ENCODE measurements at places on chromosomes 5 and 9.

DNA sequence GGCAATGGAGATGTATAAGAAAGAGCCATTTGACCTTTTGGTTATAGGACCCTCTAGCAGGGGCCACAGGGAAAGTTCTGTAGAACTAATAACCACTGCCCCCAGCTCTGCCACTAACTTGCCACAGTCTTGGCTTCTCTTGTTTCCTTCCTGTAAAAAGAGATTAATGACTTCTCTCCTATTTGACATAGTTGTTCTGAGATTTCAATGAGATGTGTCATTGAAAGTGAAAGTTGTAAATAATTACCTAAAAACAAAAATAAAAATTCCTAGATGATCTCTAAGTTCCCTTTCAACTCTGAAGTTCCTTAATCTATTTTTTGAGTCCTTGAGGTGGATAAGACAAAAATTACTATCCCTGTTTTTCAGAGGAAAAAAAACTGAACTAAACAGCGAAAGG lies 1.4 kb upstream of the KIF12 start:
- no peak for DNase-seq

DNA sequence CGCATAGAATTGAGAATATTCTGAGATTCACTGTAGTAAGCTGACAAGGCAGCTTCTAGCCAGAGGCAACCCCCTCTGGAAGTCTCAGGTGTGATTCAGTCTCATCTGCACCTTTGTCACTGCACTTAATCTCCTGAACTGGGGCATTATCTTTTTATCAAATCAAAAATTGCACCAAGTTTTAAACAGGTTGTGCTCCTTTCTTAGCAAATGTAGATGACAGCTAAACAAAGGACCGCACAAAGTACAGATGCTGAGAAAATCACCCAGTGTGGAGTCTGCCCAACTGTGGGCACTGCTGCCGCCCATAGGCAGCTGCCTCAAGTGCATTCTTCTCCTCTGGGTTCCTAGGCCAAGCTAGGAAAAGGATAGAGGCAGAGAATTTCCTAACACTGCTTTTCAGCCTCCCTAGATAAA lies 51.1 kb downstream of the STARD4 start:
- no peak for DNase-seq

GRCh38 chr5:65192331-65192730 lies 289.4 kb downstream of the ADAMTS6 start:
- no peak for DNase-seq

- no peak for DNase-seq
These were observed 31.9 kb downstream of the FAM240B start for GRCh38 chr9:38687992-38688391.

DNA sequence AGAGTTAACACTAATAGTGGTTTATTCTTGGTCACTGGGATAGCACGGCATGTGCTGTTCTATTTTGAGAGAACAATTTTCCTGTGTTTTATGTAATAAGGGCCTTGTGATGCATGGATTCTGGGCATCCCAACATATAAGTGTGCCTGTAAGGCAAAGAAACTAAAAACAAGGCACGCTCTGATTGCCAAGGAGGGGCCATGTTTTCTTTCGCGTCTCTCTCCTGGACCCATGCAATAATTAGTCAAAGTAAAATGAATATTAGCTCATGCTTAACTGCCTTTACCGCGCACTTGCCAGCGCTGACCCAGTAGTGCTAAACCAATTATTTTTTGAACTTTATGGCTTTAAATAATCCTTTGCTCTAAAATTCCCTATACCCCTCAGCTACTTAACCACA lies 140.9 kb downstream of the PSAT1 start:
- no peak for DNase-seq

DNA sequence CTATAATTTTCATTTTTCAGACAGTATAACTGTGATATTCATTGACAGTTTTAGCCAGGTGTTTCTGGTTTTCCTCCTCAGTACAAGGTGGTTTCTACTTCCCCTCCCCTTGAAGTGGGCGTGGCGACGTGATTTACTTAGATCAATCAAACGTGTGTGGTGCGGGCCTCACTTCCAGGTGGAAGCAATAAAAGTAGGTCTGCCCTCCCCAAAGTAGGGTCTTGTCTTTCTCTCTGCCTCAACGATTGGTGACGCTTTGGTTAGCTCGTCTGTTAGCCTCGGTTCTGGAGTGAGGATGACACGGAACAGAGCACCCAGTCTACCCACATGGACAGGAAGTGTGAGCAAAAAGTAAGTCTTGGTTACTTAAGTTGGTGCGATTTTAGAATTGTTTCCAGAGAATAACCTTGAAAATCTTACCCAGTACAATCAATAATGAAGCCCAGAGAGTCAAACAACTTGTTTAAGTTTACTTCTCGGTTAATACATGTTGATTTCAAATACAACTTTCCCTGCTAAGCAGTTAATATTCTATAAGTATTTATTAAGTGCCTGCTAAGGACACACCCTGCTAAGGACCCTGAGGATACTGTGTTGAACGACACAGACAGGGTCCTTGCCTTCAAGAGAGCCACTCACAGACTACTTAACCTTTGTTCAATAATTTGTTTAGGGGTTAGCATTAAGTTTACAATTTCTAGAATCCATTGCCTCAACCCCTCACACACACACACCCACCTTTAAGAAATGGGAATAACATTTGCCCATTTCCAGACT lies 48.4 kb downstream of the COX7C start:
- DNase-seq, result no peak

DNA sequence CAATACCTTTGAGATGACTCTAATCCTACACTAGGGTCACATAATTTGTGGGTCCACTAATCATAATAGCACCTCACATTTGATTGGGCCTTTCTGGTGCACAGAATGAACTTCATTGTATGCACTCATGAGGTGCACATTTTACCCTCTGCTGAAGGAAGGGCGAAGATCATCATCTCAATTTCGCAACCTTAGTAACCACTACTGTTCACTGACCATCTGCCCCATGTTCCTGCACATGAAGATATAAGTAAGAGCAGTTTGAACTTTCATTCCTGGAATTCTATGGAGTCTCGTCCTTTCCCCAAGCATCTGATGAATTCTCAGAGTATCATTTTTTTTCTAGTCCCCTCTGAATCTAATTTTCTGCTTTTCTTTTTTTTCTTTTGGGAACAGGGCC lies 21.2 kb downstream of the GAS1 start:
- DNase-seq, result no peak

GRCh38 chr5:9288234-9288633 lies 257.6 kb downstream of the SEMA5A start:
- no peak for DNase-seq

DNA sequence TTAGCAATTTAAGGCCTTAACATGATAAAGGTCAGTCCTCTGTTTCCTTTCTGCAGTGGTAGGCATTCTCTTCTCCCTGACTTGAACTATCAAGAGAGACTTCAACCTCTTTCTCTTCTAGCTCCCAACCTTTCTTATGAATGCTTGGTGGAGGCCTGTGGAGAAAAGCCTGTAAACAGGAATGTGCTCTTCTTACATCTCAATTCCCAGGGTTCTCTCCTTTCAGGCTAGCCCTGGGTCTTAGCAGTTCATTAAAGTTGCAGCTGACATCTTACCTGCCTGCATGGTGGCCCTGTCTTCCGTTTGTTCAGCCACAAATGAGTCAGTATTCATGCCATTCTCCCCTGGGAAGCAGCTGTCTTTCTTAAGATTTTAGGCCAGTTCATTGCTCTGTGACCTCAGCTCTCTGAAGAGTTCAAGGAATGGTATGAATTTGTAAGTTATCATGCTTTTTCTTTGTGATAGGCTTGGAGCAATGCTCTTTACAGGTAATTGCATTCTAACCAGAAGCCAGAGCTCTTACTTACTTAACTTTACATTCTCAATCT lies 77.8 kb downstream of the ADCY2 start:
- no peak for DNase-seq

DNA sequence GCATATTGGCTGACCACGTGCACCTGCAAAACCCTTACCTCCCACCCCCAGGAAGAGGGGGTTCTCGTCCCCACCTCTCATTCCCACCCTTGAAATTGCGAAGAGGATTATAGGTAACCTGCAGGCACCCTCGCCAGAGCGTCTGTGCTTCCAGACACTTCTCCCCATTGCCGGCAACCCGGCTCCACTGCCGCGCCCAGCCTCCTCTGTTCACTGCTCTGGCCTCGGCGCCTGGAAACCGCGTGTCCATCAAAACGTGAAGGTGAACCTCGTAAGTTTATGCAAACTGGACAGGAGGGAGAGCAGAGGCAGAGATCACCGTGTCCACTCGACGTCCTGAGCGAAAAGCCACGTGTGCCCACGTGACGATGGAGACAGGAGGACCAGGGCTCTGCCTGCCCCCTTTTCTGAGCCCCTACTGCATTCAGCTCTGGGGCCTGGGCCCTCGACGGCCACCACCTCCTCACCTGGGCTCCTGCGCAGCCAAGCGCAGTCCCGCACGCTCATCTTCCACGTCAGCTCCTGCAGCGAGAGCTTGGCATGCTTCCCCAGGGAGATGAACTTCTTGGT lies 1.9 kb downstream of the TERT start:
- DNase-seq, result peak; percentile 3

GRCh38 chr9:38389313-38389712 lies 3.2 kb upstream of the ALDH1B1 start:
- no peak for DNase-seq

DNA sequence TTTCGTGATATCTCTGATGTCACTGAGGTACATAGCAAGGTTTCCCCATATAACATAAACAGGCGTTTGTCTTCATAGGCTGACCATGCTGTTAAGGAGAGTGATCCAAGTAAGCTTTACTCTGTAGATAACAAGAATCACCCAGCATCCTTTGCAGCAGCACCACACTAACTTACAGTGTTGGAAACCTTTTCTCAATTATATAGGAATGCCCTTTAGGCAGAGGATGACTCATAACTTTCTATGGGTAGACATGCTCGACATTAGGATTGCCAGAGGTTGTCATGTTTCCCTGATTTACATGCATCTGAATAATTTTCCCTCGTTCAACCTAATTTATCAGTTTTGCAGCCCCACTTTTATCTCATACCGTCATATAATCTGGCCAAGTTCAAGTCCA lies 870.0 kb upstream of the CDH9 start:
- DNase-seq, result no peak

- peak; percentile 71 for DNase-seq
These were observed 27.4 kb downstream of the LNPEP start for GRCh38 chr5:96963267-96963666.

- no peak for DNase-seq
These were observed 616 bp downstream of the VCAN start for GRCh38 chr5:83472213-83472507.

- DNase-seq, result no peak
These were observed 758.6 kb upstream of the DMAC1 start for GRCh38 chr9:8558176-8558575.

GRCh38 chr9:72349240-72349639 lies 15.8 kb downstream of the ZFAND5 start:
- DNase-seq, result no peak

DNA sequence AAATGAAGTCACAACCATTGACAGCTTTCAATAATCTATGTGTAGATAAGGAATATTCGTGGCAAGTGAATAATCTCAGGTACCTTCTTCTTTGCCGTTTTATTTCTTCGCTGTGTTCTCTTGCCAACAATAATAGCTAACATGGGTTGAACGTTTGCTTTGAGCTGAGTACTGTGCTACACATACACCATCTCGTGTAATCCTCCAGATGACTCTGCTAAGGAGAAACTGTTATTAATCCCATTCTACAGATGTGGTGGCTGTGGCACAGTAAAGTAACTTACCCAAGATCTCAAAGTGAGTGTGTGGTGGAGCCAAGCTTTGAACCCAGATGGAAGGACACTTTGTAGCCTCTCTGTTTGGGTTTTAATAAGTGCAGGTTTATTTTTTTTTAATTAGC lies 179.7 kb downstream of the C9orf152 start:
- no peak for DNase-seq

DNA sequence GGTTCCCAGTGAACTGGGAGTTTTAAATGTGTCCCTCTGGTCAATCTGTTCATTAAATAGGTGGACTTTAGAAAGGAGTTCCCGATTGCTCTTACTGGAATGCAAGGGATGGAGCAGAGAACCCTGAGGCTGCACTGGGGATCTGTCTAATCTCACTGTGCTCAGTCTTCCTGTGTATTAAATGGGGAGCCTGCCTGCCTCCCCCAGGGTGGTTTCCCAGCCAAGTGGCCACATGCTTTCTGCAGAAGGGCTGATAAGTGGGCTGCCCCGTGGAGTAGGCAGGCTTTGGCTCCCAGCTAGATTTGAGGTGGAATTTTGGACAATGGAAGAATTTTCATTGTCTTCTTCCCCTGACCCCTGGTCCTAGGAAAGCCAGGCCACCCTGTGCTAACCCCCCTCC lies 14.0 kb upstream of the PHYHD1 start:
- DNase-seq, result no peak

DNA sequence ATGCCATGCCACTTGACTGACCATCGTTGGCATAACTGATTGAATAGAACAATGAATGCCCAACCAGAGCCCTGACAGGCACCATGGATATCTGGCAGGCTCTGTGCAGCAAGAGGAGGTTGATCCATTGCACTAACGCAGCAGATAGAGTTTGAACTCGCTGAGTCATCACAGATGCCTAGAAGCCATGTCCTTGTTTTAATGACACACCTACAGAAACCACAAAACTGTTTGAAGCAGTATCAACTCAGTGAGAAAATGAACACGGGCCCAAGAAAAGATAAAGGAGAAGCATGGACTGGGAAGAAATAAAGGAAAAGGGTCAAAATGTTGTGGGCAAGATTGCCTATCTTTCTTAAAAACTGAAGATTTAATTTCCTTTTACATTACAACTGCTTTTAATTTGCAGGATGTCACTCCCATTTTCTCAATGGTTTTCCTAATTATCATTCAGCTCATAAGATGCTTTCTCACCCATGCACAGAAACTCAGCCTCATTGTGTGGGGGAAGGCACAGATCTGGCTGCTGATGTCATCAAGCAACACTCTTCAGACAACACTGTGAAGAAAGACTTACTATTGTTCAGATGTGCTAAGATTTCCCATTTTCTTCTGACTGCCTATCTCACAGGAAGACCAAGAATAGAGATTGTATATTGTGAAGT lies 129.0 kb downstream of the PIK3R1 start:
- no peak for DNase-seq

DNA sequence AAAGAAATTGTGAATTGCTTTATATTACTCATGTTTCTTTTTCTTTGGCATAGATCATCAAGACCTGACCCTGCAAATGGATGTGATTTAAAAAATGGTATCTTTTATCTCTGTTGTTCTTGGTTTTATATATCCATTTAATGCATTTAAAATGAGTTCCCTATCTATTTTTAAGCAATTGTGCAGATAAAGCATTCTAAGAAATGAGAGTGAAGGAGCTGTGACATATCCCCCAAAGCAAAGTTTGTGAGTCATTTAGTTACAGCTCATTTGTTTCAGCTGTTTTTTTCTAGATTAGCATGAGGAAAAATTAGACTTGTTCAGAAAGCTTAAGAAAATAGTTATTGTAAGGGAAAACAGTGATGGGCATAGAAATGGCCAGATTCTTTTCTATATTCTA lies 7.6 kb upstream of the ELOVL7 start:
- DNase-seq, result no peak

- DNase-seq, result no peak
These were observed 30.7 kb upstream of the GPR21 start for GRCh38 chr9:123002754-123003153.

DNA sequence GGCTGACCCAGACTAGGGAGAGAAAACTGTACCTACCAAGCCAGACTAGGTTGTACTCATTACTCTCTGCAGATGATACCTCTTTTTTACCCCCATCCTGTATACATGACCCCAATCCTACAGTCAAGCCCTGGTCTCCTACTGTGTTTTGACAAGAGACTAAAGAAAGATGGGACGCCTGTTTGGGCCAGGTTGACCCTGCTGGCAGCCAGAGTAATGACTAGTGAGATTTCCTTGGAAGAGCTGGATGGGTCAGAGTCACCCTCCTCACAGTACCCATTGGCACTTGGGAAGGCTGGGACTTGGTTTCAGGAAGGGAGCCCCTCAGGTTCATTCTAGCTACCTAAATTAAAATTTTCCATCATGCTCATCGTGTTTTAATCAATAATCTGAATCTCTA lies 89.7 kb upstream of the NR4A3 start:
- no peak for DNase-seq

Measured in femur (tissue), 1 donor.